Esophagus squamous epithelium (tissue), 5 donors: ENCODE measurements at places on chromosomes 4 and X.

DNA sequence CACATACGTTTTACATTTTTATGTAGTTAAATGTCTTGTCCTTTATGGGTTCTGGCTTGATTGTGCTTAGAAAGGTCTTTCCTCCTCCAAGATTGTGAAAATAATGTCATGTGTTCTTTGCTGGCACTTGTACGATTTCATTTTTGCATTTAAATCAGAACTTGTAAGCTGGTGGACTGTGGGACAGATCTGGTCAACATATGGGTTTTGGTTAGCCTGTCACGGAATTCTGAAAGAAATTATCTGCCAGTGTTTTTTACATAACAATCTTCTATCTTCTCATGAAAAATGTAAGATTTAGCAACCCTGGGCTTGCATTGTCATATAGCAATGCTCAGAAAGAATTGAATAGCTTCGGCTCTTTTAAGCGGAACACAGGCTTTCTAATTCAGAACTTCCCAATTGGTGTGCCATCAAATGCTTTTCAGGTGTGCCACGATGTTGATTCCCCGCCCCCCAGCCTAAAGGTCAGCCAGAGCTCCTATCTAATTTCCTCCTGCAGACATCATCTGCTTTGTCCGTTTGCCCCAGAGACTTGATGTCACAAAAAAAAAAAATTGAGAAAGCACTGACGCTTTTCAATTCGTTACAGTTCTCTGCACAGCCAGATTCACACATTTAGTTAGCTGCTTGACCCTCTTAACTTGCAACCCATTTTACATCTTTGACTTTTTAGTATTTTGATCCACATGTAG, 16.2 kb downstream of the AFF1 start:
- H3K4me1 ChIP-seq, result peaks cover 46% of the 10 kb centered on the region
- no peak for DNase-seq
- H3K4me3 ChIP-seq, result no peak overlapping the region
- peaks cover 62% of the 10 kb centered on the region for H3K36me3 ChIP-seq
- H3K27ac ChIP-seq, result no peak overlapping the region

GRCh38 chrX:151970661-151971060, 3.8 kb downstream of the GABRE start:
- no peaks in the 10 kb centered on the region for H3K27me3 ChIP-seq
- H3K27ac ChIP-seq, result peak overlapping the region; percentile 2
- H3K4me3 ChIP-seq, result peak overlapping the region; percentile 18
- no peaks in the 10 kb centered on the region for H3K4me1 ChIP-seq

GRCh38 chrX:48816014-48816810, 10.1 kb upstream of the ERAS start:
- DNase-seq, result no peak
- no peaks in the 10 kb centered on the region for H3K4me1 ChIP-seq
- H3K36me3 ChIP-seq, result no peaks in the 10 kb centered on the region
- no peak overlapping the region for H3K4me3 ChIP-seq
- H3K27me3 ChIP-seq, result no peaks in the 10 kb centered on the region
- H3K27ac ChIP-seq, result no peak overlapping the region

GRCh38 chrX:21153503-21153902, 220.7 kb upstream of the CNKSR2 start:
- H3K4me1 ChIP-seq, result no peaks in the 10 kb centered on the region
- no peaks in the 10 kb centered on the region for H3K27me3 ChIP-seq
- DNase-seq, result no peak

DNA sequence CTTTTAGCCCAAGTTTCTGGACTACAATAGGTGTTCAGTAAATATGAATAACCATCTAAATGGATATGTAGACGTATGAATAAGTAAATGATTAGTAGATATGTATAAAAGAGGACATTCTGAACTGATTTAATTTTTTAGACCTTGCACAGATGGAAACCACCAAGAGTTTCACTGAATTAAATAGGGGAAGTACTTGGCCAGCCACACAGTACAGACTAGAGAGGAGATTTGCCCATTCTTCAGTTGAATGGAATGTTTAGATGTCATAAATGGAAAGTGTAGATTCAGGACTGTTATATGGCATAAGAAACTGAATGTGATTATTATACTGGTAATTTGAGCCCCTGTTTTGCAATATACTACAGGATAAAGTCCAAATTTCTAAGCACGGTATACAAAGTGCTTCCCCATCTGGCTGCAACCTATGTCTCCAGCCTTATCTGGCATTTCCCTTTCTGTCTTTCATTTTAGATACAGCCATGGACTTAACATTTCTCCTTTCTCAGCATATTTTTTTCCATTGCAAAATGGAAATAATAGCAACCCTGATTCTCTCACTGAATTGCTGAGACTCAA, 137.8 kb upstream of the HS3ST1 start:
- DNase-seq, result no peak
- H3K27ac ChIP-seq, result no peak overlapping the region
- H3K4me3 ChIP-seq, result no peak overlapping the region
- no peaks in the 10 kb centered on the region for H3K4me1 ChIP-seq
- H3K27me3 ChIP-seq, result no peaks in the 10 kb centered on the region
- no peaks in the 10 kb centered on the region for H3K36me3 ChIP-seq

DNA sequence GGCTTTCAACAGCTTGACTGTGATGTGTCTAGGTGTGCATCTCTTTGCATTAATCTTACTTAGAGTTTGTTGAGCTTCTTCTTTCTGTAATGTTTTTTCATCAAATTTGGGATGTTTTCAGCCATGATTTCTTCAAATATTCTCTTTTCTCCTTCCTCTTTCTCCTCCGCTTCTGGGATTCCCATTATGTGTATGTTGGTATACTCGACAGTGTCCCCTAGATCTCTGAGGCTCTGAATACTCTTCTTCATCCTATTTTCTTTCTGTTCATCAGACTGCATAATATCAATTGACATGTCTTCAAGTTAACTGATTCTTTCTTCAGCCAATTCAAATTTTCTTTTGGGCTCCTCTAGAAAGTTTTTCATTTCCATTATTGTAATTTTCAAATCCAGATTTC, 25.9 kb downstream of the STPG2 start:
- no peak overlapping the region for H3K27ac ChIP-seq
- H3K27me3 ChIP-seq, result no peaks in the 10 kb centered on the region
- H3K4me3 ChIP-seq, result no peak overlapping the region
- H3K4me1 ChIP-seq, result no peaks in the 10 kb centered on the region
- H3K36me3 ChIP-seq, result no peaks in the 10 kb centered on the region
- DNase-seq, result no peak

GRCh38 chr4:107130157-107130556, 94.0 kb upstream of the DKK2 start:
- no peaks in the 10 kb centered on the region for H3K4me1 ChIP-seq
- no peak overlapping the region for H3K4me3 ChIP-seq
- H3K27me3 ChIP-seq, result no peaks in the 10 kb centered on the region
- H3K27ac ChIP-seq, result no peak overlapping the region
- DNase-seq, result no peak
